ENCODE measurements at places on chromosomes 5 and 9.

GRCh38 chr5:9722601-9723180 lies 92.5 kb upstream of the TAS2R1 start:
- no peak for DNase-seq

DNA sequence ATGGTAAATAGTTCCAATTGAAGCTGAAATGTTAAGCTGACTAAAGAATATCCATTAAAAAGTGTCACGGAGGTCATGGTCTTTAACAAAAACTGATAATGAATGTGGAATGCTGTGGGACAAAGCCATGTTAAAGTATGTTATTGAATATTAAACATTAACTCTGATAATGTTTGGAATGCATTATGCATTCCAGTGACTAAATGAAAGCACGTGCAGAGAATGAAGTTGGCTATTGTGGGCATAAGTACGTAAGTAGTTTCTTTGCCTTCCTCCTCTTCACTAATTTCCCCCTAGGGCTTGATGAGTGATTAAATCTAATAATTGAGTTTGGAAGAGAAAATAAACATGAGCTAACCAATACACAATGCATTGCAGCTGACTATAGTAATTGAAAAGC lies 640.4 kb upstream of the CDH10 start:
- no peak for DNase-seq

DNA sequence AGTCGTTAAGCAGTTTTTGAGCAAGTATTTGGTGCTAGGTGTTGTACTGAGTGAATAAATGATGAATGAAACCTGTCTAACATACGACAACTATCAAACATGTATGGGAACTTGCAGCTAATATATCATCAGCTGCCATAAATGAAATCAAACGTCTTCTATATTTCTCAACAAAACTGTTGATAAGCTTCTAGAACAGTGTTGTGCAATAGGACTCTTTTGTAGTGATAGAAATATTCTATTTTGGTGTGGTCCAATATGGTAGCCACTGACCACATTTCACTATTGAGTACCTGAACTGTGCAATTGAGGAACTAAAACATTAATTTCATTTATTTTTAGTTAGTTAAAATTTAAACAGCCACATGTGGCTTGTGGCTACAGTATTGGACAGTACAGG lies 16.3 kb upstream of the FYB1 start:
- no peak for DNase-seq

DNA sequence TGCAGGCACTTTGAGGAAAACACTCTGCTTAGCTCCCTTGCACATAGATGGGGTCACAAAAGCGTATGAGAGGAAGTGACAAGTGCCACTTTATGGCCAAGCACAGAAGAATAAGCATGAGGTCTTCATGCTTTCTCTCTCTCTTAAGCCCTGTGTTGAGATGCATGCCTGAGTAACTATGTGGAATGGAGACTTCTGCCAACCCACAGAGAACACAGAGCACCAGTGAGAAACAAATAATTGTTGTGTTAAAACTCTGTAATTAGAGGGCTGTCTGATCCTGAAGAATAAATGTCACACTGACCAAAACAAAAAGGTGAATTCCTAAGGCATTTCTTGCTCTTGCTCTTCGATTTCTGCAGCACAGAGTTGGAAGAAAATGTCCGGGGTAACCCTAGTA lies 488.5 kb downstream of the CTNND2 start:
- DNase-seq = no peak

DNA sequence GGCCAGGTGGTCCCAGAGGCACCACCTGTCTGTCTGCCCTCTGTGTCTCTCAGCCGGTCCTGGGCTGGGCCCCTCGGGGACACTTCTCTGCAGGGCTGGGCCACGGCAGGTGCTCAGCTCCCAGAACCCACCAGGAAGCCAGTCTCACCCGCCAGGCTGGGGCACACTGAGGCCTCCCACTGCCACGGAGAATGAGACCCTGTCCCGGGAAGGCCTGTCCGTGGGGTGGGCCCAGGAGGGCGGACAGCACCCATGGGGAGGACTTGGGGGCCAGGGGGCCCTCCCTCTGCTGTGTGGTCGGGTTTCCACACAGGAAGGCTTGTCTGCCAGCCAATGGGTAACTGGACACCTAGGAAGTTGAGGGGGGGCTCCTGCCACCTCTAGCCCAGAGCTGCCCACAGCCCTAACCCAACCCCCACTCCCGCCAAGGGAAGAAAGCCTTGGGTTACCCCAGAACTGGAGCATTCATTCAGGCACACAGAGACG lies 4.1 kb upstream of the TUBB4B start:
- DNase-seq = no peak

GRCh38 chr9:83706676-83707517 lies 861 bp downstream of the UBQLN1 start:
- peak; percentile 82 for DNase-seq

DNA sequence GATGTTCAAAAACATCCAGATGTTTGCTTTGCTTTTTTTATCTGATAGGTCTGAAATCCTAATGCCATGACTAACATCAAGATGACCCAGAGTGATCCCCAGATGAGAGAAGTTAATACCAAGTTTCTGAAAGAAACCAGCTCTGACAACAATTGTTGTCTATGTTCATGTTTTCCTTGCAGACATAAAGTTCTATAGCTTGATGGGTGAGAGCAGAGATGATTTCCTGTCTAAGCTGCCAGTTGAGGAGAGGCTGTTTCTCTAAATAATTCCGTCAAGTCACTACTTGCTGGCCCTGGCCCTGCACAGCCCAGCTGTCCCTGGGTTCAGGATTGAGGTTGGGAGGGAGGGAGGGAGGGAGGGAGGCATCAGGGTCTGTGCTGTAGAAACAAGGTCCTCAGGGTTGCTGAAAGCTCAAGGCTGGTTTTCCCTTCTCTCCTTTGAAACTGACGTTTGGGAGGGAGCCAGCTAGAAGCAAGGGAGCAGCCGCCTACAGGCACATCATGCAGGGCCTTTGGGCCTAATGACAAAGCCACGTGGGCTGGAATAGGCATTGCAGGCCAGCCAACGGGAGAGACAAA lies 3.9 kb downstream of the SPARC start:
- DNase-seq = no peak

- no peak for DNase-seq
These were observed 223.5 kb upstream of the TUT7 start for GRCh38 chr9:86577420-86578333.

GRCh38 chr9:120423812-120424211 lies 156.2 kb downstream of the CDK5RAP2 start:
- DNase-seq = no peak

GRCh38 chr9:128182893-128183588 lies 8.3 kb downstream of the CIZ1 start:
- no peak for DNase-seq

GRCh38 chr9:129822898-129823541 lies 916 bp downstream of the TOR1A start:
- peak; percentile 49 for DNase-seq

DNA sequence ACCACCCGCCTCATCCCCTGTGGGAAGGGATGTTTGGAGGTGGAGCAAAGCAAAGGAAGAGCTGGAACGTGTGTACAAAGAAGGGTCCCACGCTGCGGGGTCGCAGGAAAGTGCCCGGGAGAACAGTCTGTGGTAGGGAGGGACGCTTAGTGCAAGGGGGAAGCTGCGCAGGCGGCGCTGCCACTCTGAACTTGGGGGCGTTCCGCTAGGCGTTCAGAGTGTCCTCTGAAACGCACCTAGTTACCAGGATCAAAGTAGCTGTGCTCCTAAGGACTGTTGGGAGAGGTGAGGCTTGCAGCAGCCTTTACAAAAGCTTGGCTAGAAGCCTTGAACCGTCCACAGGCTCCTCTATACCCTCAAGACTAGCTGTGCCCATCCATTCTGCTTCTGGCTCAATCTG lies 29.3 kb upstream of the PDE8B start:
- no peak for DNase-seq

DNA sequence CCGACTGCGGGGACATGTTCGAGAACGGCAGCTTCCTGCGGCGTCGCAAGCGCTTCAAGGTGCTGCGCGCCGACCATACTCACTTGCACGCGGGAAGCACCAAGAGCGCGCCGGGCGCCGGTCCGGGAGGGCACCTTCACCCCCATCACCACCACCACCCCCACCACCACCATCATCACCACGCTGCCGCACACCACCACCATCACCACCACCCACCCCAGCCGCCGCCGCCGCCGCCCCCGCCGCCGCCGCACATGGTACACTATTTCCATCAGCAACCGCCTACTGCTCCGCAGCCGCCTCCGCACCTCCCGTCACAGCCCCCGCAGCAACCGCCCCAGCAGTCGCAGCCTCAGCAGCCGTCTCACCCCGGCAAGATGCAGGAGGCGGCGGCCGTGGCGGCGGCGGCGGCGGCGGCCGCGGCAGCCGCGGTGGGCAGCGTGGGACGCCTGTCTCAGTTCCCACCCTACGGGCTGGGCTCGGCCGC lies 514 bp downstream of the FOXB2 start:
- DNase-seq = peak; percentile 34

DNA sequence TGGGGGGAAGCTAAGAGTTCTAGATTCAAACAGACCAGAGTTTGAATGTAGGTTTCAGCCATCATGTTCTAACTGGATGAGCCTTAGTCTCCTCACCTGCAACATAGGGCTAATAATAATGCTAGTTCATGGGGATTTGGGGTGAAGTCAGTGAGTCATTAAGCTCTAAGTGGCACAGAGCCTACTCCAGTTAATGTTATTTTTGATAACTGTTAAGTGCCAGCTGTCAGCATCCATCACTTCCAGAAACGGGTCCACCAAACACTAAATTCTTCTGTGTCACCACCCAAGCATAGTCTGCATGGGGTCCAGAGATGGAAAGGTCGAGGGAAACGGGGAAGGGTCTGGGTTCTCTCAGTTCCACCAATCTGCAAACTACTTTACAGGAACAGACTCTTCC lies 1.8 kb upstream of the TSC1 start:
- no peak for DNase-seq

GRCh38 chr5:86645885-86646284 lies 28.1 kb downstream of the COX7C start:
- DNase-seq = no peak

GRCh38 chr9:130590305-130590704 lies 10.9 kb downstream of the FUBP3 start:
- DNase-seq = no peak

DNA sequence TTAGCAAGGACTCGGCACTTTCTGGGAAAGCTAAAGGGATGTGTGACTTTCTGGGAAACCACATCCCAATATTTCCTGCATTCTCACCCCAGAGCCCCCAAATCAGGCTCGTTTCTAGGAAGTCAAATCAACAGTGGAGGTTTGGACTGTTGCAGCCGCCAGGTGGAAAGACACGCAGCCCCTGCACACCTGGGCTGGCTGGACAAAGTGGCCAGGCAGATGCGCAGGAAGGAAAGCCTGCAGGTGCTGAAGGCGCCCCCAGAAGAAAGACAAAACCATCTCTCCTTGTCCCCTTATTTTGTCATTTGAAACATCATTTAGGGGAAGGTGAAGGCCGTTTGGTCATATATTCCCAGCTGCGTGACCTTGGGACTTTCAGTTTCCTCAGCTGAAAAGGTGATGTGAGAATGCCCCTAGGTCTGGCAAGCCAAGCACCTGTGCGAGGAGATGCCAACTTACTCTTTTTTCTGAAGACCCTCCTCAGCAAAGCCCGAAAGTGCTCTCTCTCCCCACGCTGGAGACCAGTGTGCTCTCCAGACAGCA lies 97.9 kb upstream of the CPEB4 start:
- DNase-seq = no peak

GRCh38 chr9:34709196-34709978 lies 549 bp downstream of the CCL21 start:
- no peak for DNase-seq

GRCh38 chr5:6187501-6187900 lies 190.8 kb downstream of the MED10 start:
- DNase-seq = no peak

DNA sequence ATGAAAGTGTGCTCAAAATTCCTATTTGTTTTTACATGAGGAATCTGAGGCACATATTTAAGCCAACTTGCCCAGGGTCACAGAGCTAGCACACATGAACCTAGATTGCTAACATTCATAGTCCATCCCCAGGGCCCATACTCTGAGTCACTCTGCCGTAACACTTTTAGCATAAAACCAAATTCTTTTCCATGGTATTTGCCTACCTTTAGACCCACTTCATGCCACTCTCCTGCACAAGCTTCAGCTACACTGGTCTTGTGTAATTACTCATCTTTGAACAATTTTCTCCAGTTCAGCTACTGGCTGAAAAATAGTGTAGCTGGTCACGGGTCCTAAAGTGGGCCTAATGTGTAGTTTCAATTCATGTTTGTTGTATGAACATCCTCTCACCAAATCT lies 200.7 kb downstream of the SLC12A2 start:
- DNase-seq = no peak

GRCh38 chr9:91161465-91162300 lies 200.0 kb downstream of the AUH start:
- DNase-seq = no peak

GRCh38 chr5:58012102-58012501 lies 447.8 kb downstream of the PLK2 start:
- no peak for DNase-seq

GRCh38 chr9:114002986-114003350 lies 75.1 kb downstream of the AMBP start:
- DNase-seq = peak; percentile 17

GRCh38 chr9:16133556-16134227 lies 580.8 kb downstream of the CCDC171 start:
- DNase-seq = peak; percentile 50

DNA sequence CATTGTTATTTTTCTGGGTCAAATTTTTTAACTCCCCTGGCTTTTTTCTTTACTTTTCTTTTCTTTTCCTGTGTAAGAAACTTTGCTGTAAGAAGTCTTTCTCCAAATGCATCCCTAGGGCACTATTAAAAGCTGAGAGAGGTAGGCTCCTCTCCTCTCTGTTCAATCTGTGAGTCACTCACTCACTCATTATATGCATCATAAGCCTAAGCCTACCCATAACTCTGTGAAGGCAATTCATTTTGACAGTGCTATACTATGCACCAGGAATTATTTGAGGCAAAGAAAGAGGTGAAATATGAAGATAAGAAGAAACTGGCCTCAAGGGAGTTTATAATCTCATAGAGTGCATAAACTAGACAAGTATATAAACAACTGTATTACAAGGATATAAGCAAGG lies 67.9 kb upstream of the PRR16 start:
- no peak for DNase-seq

- DNase-seq = no peak
These were observed 41.3 kb downstream of the EFCAB9 start for GRCh38 chr5:172235132-172235780.

DNA sequence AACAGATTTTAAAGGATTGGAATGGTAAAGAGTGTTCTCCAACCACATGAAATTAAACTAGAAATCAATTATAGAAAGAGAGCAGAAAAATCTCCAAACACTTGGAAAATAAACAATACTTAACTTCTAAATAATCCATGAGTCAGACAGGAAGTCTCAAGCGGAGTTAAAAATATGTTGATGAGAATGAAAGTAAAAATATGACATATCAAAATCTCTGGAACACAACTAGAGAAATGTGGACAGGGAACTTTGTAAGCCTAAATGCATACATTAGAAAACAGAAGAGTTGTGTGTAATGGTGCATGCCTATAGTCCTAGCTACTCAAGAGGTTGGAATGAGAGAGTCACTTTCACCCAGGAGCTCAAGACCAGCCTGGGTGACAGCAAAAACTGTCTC lies 47.9 kb upstream of the ZNF618 start:
- DNase-seq = no peak

- no peak for DNase-seq
These were observed 613.7 kb upstream of the CDH18 start for GRCh38 chr5:20601678-20602100.

Measured in activated naive CD8-positive, alpha-beta T cell treated with anti-CD3 and anti-CD28 coated beads, Interleukin-2, amount 10 ng/mL, durations not matched to agents 7 days and 5 days (primary cell).